ENCODE measurements at places on chromosomes 1 and 21.
A peak's percentile ranks its signal among the peaks of the same experiment; 100 is the strongest.

GRCh38 chr1:64624218-64624713 is 120.6 kb upstream of the RAVER2 start:
- no peak for DNase-seq

GRCh38 chr1:245751726-245752470 is 597.1 kb downstream of the KIF26B start:
- DNase-seq, result no peak

DNA sequence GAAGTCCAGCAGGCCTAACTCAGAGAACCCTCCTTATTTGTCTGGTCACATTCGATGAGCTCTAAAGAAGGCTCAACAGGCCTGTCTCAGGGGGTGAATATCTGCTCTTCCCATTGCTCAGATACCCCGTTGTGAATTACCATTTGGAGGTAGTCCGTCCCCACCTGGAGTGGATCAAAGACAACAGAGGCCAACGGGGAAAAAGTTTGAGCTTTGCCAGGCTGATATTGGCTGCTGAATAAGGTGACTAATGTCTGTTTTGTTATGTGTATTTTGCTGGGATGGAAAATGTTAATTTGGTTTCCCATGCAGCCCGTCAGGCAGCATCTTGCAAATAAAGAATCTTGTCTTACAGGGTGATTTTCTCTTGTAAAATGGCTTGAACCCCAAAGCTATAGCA is 69.2 kb upstream of the EPS8L3 start:
- DNase-seq, result no peak

DNA sequence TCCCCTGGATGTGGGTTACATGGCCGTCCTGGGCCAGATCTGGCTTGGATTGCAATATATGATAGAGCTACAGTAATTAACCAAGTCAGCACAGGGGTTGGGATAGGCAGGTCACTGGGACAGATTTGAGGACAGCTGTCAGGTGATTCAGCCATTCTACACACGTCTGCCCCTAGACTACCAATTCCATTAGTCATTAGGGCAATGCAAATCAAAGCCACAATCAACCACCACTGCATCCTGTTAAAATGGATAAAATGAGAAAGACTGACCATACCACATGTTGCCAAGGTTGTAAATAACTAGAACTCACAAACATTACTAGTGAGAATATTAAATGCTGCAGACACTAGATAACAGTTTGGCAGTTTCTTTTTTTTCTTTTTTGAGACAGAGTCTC is 16.0 kb downstream of the C21orf58 start:
- no peak for DNase-seq

DNA sequence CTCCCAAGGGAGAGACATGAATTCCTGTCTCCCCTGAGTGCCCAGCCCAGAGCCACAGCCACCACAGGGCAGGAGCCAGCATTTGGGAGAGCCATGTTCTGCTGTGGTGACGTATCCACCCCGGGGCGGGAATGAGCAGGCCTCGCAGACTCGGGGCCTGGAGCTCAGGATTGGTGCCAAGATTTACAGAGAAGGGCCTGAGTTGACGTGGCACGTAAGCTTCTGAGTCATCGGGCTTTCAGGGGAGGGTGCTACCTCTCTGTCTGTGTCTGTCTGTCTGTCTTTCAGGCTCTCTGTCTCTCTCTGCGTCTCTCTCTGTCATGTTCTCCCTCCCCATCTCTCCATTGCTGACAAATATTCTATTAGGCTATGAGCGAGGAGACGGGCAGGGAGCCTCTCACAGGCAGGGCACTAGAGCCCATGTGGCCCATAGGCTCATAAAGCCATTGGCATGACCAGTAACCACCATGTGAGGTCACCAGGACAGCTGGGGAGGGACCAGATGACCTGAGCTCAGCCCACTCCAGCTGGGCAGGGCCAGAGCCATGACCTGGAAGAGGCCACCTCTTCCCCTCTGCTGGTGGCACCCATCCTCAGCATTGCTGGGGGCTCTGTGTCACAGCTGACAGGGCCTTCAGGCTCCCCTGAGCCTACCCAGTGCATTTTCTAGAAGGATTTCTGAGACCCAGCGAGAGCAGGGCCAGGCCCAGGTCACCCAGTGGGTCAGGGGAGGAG is 300.0 kb upstream of the VAMP3 start:
- no peak for DNase-seq

DNA sequence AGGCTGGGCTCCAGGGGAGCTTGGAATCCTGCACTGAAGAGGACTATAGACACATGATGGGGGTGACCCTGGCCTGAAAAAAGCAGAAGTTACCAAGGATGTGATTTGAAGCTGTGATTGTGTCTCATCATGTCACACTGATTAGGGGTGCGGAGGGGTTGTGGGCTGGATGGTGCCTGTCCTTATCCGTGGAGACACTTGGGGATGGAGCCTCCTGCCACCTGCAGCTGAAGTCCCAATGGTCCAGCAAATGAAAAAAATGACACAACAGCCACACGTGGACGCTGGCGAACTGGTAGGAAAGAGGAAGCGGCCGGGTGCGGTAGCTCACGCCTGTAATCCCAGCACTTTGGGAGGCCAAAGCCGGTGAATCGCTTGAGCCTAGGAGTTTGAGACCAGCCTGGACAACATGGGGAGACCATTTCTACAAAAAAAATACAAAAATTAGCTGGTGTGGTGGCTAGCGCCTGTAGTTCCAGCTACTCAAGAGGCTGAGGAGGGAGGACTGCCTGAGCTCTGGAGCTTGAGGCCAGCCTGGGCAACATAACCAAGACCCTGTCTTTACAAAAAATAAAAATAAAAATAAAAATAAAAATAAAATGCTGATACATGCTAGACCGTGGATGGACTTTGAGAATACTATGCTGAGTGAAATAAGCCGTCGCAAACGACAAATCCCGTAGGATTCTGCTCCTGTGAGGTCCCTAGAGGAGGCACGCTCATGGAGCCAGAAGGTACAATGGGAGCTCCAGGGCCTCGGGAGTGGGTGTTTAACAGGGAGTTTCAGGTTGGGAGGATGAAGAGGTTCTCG is 838 bp upstream of the IBA57 start:
- DNase-seq, result peak; percentile 31

DNA sequence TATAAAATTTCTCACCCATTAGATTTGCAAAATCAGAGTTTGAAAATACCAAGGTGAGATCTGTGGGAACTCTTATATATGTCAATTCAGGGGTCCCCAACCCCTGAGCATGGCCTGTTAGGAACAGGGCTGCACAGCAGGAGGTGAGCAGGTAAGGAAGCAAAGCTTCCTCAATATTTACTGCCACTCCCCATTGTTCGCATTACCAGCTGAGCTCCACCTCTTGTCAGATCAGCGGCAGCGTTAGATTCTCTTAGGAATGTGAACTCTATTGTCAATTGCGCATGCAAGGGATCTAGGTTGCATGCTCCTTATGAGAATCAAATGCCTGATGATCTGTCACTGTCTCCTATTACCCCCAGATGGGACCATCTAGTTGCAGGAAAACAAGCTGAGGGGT is 376.6 kb downstream of the LMO4 start:
- DNase-seq, result no peak

GRCh38 chr1:226233806-226234205 is 10.3 kb downstream of the MIXL1 start:
- DNase-seq, result no peak

- DNase-seq, result peak; percentile 53
Measured at GRCh38 chr1:56527548-56528302, 51.6 kb downstream of the PLPP3 start.

DNA sequence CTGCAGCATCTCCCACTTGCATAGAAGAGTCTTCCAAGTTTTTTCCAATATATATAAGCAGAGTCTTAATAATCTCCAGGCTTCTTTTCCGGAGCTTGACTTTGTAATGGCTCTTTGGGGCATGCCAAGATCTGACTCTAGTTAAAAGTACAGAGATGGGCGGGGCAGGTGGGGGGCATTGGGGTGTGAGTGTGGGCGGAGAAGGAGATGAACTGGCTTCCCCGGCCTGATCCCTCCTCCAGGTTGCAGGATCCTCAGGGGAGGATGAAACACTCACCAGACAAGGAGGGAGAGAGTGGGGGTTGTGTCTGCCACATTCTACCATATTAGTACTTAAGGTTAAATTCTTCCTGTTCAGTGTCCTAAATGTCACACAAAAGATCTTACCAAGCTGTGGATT is 23.0 kb downstream of the S100A10 start:
- no peak for DNase-seq

DNA sequence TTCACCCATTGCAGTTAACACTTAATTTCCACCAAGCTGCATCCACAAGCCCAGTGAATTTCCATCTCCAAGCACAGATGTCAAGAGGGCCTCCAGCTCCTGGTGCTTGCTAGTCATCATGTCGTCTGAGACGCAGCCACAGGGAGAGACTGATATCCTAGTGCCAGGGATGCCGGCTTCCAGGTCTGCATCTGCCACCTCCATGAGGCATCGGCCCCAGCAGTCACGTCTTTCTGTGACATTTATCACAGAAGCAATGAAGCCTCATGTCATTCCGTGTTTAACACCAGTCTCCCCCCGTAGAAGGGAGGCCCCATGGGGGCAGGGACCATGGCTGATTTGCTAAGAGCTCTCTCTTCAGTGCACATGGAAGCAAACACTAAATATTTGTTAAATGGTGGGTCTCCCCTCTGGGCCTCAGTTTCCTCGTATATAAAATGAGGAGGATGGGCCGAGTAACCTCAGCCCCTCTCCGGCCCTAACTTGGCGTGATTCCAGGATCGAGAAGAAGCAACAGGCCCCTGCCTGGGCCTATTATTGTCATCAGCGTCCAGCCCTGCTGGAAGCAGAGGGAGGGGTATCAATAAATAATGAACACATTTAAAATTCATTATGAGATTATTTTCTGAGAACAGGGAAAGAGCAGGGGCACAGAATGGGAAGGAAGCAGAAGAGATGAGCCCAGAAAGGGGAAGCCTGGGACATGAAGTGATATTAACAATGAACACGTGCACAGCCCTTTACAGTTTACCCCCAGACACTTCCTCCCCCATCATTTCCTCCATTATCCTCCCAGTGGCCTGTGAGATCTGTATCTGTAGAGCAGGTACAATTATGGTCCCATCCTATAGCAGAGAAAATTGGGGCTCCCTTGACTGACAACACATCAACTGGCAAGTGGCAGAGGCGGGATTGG is 837 bp upstream of the C1QB start:
- no peak for DNase-seq

- DNase-seq, result no peak
Measured at GRCh38 chr1:184632415-184633175, 122.1 kb downstream of the EDEM3 start.

DNA sequence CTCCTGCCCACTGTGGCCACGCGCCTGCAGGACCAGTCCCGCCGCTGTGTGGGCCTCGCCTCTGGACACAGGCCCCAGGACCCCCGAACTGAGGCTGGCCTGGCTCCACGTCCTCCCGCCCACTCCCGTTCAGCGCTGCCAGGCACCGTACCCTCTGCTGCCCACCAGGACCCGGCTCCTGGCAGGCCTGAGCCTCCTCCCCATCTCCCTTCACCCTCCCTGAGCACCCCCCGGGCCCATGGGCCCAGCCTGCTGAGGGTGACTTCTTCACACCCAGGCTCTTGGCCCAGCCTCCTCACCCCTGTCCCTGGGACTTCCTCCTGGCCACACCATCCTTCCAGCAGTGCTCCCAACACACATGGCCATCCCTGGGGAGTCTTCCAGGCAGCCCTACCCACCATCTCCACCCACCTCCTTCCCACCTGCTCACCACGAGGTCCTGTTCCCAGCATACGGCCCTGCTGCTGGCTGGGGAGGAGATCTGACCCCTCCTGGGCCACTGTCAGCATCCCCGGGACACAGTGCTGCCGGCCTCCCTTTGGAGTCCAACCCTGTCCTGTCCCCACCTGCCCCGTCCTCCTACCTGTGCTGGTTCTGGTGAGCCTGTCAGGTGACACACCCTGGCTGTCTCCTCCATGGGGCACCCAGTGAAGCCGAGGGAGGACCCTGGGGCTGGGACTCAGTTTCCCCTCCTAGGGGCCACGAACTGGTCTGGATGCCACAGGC is 53.7 kb downstream of the SLX9 start:
- DNase-seq, result no peak

DNA sequence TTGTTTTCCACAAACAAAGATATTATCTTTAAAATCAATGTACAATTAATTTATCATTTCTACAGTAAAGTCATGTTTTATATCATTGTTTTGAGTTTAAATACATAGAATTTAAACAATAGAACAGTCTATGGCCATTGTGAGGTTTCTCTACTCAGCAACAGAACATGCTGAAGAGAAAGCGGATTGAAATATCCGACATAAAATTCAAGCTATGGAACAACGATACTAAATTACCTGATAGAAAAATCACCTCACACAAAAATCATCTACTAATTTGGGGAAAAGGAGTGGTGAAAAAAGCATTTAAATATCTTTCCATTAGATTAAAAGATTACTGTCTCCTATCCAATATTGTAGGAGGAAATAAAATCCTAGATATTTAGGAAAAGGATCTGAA is 12.6 kb downstream of the CDKN2C start:
- no peak for DNase-seq

All from DMS153 (cell line).